ENCODE measurements at places on chromosomes 6 and 20.

- DNase-seq, result no peak
Observed at GRCh38 chr6:1607516-1608221, 2.0 kb upstream of the FOXC1 start.

- DNase-seq, result no peak
Observed at GRCh38 chr6:62740596-62740995, 454.6 kb upstream of the KHDRBS2 start.

DNA sequence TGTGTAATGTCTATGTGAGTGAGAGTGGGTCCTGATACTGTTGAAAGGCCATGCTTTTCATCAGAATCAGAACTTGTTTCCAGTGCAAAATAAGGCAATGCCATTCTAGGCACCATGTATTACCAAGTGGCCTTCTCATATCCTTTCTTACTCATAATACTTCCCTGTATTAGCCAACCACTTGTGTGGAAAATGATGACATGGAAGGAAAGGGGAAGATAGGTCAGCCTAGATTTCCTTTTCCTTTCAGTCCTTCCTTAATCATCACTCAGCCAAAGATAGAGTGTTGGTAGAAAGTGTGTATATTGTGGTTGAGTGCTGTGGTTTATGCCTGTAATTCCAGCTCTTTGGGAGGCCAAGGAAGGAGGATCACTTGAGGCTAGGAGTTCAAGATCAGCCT lies 158.6 kb upstream of the PREP start:
- no peak for DNase-seq

DNA sequence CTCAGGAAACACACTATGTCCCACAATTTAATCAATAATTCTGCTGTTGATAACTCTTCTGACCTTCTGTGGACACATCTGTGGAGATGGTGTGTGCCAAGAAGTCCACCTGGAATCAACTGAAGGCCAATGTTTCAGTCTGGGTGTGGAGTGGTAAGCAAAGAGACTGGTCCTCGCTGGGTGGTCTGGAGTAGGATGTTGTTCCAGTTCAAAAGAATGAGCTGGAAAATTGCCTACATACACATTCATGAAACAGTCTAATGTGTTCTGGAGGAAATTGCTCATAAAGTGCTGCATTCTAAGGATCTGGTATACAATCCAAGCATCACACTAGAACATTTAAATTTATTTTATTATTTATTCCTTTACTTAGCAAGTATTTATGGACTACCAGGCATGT lies 33.9 kb upstream of the TBX18 start:
- DNase-seq, result no peak
